Adipocyte (in vitro differentiated cells): ENCODE measurements at places on chromosomes 5 and 9.
A peak's percentile ranks its signal among the peaks of the same experiment; 100 is the strongest.

DNA sequence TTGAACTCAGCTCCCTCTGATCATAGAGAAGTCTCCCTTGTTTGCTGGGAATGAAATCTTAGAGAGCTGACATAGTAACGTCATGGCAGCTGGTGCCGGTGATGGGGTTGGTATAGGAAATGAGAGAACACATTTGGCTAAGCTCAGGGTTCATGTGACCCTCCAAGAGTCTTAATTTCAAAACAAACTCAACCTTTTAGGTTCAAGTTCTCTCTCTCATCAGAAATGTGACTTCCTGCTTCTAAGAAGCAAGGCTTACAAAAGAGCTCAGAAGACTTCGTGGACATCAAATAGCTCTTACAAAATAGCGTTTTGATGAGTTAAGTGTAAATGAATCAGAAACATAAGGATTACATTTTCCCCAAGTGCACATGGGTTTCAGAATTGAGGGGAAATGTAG, 97.3 kb downstream of the PAPPA start:
- DNase-seq: peak; percentile 54

- DNase-seq: no peak
These were observed 74.5 kb downstream of the C7 start for GRCh38 chr5:40983781-40984180.

DNA sequence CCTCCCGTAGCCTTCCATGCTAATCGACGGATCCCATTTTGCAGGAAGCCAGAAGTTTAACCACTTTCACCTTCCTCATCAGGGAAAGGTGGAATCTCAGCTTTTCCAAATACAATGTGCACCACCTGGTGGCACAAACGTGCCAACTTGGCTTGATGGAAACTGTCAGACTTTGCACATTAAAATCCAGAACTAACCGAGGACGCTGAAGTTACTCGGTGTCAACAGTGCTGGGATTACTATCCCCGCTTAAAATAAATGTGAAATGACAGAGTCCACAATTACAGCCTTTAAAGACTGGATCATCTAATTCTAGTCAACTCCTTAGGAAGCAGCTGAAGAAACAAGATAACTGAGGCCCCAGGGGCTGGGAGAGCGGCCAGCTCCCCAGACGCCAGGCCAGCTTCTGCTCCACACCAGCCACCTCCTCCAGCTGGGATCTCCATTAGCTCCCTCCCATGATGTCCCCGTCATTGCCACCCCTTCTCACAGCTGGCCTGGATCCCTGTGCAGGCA, 50.1 kb upstream of the RETREG1 start:
- DNase-seq: peak; percentile 15

DNA sequence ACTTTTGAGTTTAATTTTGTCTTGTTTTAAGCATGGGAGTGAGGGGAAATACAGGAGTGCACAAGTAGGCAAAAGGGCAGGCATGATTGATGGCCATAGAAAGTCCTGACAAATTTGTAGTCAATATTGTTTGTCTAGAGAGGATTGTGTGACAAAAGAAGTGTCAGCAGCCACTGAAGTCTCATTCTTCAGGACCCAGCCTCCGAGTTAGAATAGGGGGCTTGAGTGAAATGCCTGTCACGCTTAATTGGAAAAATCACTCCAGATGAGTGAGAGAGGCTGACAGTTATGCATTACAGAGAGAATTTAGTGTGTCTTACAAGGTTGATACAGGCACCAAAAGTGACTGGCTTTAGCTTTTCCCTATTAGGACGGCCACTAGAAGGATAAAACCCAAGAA, 81.9 kb upstream of the RPS23 start:
- DNase-seq: no peak

DNA sequence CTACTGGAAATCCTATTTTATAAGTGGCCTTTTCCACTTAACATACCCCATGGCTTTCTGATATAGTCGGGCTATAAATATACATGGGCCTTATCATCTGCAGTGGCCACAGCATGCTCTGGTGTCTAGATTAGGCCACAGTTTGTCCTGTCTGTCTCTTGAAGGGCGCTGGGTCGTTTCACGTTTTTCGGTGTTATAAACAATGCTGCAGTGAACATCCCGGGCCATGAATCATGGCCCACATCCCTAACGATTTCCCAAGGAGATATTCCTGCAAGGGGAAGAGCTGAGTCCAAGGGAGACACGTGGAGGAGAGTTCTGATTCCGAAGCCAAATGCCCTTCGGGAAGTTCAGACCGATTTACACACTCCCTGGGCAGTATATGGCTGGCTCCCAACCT, 8.4 kb downstream of the PLPP7 start:
- no peak for DNase-seq

DNA sequence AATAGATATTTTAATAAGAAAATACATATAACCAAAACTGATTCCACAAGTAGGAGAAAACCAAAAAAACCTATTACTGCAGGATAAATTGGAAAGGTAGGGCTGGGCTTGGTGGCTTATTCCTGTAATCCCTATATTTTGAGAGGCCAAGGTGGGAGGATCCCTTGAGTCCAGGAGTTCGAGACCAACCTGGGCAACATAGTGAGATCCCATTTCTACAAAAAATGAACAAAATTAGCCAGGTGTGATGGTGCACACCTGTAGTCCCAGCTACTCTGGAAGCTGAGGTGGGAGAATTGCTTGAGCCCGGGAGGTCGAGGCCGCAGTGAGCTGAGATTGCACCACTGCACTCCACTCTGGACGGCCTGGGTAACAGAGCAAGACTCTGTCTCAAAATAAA, 189.2 kb upstream of the IER5L start:
- DNase-seq: no peak

DNA sequence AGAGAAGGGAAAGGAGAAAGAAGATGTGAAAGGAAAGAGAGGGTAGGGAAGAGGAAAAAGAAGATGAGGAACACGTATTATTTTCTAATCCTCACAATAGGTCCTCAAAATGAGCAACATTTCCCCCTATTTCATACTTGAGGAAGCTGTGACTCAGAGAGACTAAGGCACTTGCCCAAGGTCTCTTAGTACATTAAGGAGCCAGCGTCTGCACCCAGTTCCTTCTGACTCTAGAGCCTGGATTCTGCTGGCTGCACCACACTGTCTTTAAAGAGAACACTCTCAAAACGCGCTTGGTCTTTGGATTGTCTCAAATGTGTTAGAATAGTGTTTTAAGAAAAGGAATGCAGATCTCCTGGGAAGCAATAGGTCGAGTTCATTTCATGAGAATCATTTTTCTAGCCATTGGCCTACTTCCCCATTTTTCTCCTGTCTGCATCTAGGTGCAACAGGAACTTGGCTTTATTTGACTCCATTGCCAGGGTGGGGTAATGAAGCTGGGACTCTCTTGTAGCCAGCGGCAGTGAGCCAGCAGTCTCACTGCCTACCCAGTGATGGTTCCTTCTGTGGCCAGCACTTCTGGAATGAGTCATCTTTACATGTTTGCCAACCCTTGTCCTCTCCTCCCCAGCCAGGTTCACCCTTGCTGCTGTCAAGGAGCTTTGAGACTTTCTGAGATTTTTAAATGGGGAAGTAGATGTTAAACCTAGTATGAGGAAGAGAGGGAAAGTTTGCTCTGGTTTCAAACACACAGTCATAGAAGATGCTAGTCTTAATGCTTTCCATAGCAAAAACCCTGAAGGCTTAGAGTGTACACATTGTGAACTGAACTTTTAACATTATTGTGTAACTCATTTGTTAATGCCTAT, 82.7 kb downstream of the DOCK8 start:
- DNase-seq: no peak

- DNase-seq: no peak
These were observed 20.0 kb upstream of the PITX1 start for GRCh38 chr5:135053989-135054388.

- DNase-seq: no peak
These were observed 101.9 kb downstream of the PAX5 start for GRCh38 chr9:36932198-36932597.

GRCh38 chr5:145244788-145245187, 590.4 kb downstream of the PRELID2 start:
- peak; percentile 75 for DNase-seq

- no peak for DNase-seq
These were observed 27.9 kb downstream of the NFX1 start for GRCh38 chr9:33318225-33318624.

GRCh38 chr5:139121120-139121519, 77.0 kb downstream of the SIL1 start:
- DNase-seq: no peak

GRCh38 chr9:31839273-31839672, 545.2 kb upstream of the ACO1 start:
- peak; percentile 0 for DNase-seq

DNA sequence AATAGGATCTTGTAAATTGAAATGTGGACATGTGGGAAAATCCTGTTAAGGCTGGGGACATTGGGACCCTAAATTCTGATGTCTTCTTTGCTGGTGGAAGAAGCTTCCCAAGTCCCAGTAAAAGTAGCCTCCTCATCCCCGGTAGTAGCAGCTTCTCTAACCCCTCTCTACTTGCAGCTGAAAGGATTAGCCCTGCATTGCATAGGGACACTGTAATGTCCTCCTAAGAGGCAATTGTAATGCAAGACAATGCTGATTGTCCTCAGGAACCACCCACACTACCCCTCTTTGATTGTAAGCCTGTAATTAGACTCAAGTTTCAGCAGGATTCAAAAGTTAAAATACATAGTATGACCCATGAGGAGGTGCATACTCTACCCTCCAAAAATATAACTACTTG, 1938.4 kb upstream of the C9orf72 start:
- no peak for DNase-seq

GRCh38 chr9:71820403-71820921, 52.1 kb upstream of the CEMIP2 start:
- DNase-seq: peak; percentile 25

DNA sequence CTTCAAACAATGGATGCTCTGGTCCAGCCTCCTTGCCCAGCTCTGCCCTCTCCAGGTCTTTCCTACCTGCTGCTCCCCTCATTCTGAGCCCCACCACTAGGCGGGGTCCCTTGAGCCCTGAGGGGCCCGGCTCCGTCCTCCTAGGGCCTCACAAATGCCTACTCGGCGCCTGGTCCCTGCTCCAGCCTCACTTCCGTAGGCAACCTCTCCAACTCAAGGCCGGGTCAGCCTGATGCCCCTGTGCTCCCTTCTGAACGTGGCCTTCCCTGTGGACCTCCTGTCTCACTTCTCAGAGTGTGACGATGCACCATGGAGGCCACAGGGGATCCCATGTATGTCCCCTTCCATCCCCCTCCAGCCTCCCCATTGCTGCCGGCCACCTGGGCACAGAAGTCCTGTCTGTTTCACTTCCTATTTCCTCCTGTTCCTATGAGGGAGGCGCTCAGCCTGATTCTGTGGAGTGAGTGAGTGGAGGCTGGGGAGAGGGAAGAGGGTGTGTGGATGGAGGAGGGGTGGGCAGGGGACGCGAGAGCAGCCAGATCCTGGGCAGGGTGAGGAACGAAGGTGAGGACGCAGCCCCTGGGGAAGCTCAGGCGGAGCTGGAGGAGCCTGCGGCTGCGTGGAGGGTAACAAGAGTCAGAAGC, 127.2 kb upstream of the FAM120A start:
- no peak for DNase-seq

GRCh38 chr9:136051453-136051836, 43.6 kb downstream of the NACC2 start:
- peak; percentile 64 for DNase-seq

DNA sequence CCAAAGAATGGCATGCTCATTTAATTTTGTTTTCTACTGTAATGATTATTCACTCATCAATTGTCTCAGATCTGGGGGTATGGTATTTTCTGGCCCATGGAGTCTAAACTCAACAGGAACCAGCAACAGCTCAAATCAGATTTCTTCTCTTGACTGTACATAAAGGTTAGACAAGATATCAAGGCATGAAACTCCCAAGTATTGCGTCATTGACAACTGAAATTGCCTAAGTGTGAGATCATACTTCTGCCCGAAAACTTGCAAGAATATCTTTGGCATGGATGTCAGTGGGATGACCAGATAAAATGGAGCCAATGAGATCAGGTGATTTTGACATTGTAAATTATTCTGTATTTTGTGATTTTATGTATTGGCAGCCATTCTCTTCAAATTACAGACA, 141.7 kb upstream of the STK32A start:
- DNase-seq: peak; percentile 6

GRCh38 chr9:27539479-27540441, 10.1 kb upstream of the MOB3B start:
- peak; percentile 91 for DNase-seq

DNA sequence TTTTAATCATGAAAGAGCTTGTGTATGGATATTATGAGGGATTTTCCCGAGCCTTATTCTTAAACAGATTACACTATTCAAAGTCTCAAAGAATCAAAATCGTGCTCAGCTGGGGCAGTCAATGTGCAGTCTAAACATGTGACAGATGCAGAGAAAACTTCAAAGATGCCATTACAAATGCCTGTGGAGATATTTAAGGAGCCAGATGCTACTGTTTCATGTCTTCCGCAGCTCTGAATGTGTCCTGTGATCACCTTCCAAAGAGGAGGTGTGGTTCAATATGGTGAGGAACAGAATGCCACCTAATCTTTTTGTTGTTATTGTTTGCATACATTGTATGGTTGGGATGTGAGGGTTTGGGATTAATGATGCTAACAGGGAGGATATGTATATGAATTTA, 593.3 kb upstream of the ARRDC3 start:
- no peak for DNase-seq

DNA sequence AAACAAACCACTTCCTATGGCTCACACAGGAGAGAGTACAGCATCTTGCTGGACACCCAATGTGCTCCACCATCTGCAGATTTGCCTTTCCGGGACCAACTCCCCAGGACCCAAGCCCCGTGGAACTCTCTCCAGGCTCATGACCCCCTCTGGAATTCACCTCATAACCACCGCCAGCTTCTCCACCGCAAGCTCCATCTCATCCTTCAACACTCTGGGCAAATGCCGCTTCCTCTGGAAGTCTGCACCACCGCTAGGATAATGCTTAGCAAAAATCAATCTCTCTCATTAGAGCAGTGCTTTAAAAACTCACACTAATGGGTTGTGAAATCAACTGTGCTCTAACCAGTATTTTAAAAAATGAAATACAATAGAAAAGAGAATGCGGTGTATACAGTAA, 150.0 kb downstream of the COL23A1 start:
- no peak for DNase-seq

DNA sequence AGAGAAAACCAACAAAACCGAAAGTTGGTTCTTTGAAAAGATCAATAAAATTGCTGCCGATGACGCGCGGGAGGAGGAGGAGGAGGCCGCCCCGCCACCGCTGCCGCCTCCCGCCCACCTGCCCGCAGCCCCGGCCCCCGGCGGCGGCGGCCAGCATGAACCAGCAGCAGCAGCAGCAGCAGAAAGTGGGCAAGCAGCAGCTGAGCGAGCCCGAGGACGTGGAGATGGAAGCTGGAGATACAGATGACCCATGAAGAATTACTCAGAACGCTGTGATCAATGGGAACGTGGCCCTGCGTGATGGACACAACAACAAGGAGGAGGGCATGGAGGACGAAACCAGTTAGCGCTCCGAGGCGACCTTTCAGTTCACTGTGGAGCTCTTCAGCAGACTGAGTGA, 53.9 kb upstream of the EFNA5 start:
- no peak for DNase-seq

GRCh38 chr9:99809586-99810319, 11.9 kb upstream of the NR4A3 start:
- DNase-seq: no peak

GRCh38 chr5:95102687-95103086, 182.2 kb downstream of the MCTP1 start:
- DNase-seq: no peak

- peak; percentile 37 for DNase-seq
These were observed 839 bp downstream of the MED27 start for GRCh38 chr9:132078699-132079356.

- peak; percentile 80 for DNase-seq
These were observed 23.6 kb downstream of the PCDHGC5 start for GRCh38 chr5:141512390-141512910.
